ENCODE measurements at places on chromosomes 6 and 20.

- no peak for DNase-seq
Measured at GRCh38 chr20:19935842-19936241, 81.3 kb upstream of the NAA20 start.

GRCh38 chr6:140970485-140970884, 1162.2 kb upstream of the GJE1 start:
- DNase-seq = no peak

DNA sequence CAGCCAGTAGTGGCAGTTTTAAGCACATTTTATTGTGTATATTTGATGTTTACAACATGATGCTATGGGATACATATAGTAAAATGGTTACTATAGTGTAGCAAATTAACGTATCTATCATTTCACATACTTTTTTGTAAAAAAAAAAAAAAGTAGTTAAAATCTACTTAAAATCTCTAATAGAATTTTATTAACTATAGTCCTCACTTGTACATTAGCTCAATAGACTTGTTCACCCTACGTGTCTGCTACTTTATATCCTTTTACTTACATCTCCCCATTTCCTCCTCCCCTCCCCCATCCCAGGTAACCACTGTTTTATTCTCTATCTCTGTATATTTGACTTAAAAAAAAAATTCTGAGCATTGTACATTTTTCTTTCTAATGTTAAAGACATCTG, 23.0 kb downstream of the GTPBP2 start:
- no peak for DNase-seq

DNA sequence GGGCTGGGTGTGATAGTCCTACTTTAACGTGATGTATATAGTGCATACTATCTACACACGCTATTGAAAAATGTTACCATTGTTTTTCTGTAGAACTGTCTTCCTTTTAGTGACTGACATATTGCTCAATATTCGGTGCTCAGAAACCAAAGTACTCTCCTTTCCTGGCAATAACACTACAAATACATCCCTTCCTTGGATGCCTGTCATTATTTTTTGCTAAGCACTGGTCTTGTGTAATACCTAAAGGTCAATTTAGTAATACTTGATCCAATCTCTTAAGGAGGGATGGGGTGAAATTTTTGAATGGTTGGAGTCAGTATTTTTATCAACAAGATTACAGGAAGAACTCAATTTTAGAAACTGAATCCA, 23.9 kb downstream of the CNR1 start:
- DNase-seq = no peak

DNA sequence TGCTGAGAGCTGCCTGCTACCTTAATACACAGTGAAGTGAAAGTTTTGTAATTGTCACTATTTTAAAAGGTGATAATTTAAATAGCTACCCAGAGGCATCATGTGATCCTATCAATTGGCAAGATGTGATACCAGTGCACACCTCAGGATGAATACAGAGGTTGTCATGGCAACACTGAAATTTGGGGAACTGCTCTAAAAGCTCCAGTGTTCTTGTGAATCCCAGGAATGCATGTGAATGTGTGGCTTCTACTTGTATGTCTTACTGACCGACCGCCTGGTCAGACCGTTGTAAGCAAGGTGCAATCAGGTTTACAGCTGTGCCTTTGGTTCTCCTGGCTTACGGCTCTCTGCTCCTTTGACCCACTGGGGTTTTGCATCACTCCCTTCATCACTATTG, 146.3 kb upstream of the GJE1 start:
- DNase-seq = no peak
